Camera-type eye (tissue), 1 donor: ENCODE measurements at places on chromosomes 13 and 19. TPM values are rescaled to one million over a fixed set of nuclear protein-coding genes. Genes with fewer than 3 reads are reported as not detected.

Gene PALM
- total RNA-seq, result 145 TPM

Gene UNC13A
- 18.1 TPM for total RNA-seq

Gene SHISA7
- total RNA-seq, result 1.5 TPM

Gene CEACAM1
- 2.6 TPM for total RNA-seq

Gene SHISA2
- 41.9 TPM for total RNA-seq

Gene NXNL1
- total RNA-seq, result 3.6 TPM

Gene ZNF442
- total RNA-seq, result 13.2 TPM

Gene CCDC70
- total RNA-seq, result not detected

Gene ZSCAN4
- total RNA-seq, result not detected

Gene PEAK3
- total RNA-seq, result 0.44 TPM

Gene ANKLE1
- total RNA-seq, result 0.55 TPM

Gene SULT2A1
- not detected for total RNA-seq

Gene INSL3
- total RNA-seq, result not detected

Gene ZNF497
- 8.7 TPM for total RNA-seq

Gene ZFP36
- 23.1 TPM for total RNA-seq

Gene FBXO17
- 25.0 TPM for total RNA-seq

Gene MIER2
- total RNA-seq, result 32.2 TPM

Gene STAP2
- total RNA-seq, result 7.3 TPM

Gene CD209
- total RNA-seq, result 5.4 TPM

Gene TLE6
- 5.2 TPM for total RNA-seq

Gene LHB
- not detected for total RNA-seq

Gene SLITRK6
- total RNA-seq, result 17.6 TPM

Gene ERCC1
- total RNA-seq, result 74.1 TPM

Gene CFAP97D2
- total RNA-seq, result not detected

Gene SAFB2
- 83.2 TPM for total RNA-seq

Gene ISOC2
- total RNA-seq, result 22.9 TPM

Gene TECR
- total RNA-seq, result 47.6 TPM

Gene TMEM143
- total RNA-seq, result 2.8 TPM

Gene PNPLA6
- total RNA-seq, result 59.0 TPM

Gene TNNT1
- 49.5 TPM for total RNA-seq

Gene CGB1
- not detected for total RNA-seq

Gene RASAL3
- total RNA-seq, result 0.82 TPM

Gene CPB2
- not detected for total RNA-seq

Gene CRLF1
- total RNA-seq, result 13.3 TPM

Gene CGB5
- total RNA-seq, result not detected

Gene ZNF431
- total RNA-seq, result 30.1 TPM

Gene TNFRSF19
- total RNA-seq, result 47.8 TPM

Gene SLC6A16
- total RNA-seq, result 0.93 TPM

Gene MLLT1
- total RNA-seq, result 20.1 TPM

Gene TEAD2
- total RNA-seq, result 29.5 TPM

Gene NOSIP
- total RNA-seq, result 38.8 TPM

Gene ZNF285
- total RNA-seq, result 17.8 TPM
